ENCODE measurements at places on chromosomes 5 and 9.

DNA sequence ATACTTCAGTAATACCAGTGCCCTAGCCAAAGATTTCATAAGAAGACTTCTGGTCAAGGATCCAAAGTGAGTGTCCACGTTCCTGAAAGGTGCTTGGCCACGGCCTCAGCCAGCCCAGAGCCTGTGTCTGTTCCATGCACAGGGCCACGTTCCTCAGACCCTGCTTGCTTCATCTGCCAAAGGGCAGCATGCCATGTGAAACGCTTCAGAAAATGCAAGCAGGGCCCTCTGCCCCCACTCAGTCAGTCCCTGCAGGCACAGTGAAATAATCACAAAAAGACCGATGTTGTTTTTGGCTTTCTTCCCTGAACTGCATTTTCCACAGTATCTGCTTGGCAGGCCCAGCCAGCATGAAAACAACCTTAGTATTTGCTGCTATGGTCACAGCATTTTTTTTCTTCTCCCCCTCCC lies 85.5 kb upstream of the CTSL start:
- DNase-seq: no peak

GRCh38 chr5:90162324-90162723 lies 247.2 kb downstream of the CETN3 start:
- no peak for DNase-seq

- DNase-seq: no peak
Measured at GRCh38 chr5:9716838-9717281, 86.7 kb upstream of the TAS2R1 start.

DNA sequence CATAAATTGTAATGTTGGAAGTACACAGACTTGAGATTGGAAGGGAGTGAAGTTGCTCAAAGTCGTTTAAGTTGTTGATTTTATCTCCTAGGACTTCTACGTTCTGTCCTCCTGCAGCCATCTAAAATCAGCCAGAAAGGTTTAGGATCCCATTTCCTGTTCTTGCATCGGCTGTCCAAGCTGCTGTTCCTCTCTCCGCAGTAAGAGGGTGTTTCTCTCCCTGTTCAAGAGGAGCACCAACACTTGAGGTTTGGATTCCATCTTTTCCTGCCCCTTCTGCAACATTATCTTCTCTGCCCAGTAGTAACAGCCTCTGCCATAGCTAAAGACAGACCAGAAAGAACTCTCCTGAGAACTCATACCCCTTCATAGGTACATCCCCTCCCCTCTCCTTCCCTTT lies 373.4 kb downstream of the GADD45G start:
- no peak for DNase-seq

- no peak for DNase-seq
Measured at GRCh38 chr9:75939536-75940111, 49.2 kb downstream of the PCSK5 start.

GRCh38 chr5:1299961-1300360 lies 5.1 kb upstream of the TERT start:
- no peak for DNase-seq

DNA sequence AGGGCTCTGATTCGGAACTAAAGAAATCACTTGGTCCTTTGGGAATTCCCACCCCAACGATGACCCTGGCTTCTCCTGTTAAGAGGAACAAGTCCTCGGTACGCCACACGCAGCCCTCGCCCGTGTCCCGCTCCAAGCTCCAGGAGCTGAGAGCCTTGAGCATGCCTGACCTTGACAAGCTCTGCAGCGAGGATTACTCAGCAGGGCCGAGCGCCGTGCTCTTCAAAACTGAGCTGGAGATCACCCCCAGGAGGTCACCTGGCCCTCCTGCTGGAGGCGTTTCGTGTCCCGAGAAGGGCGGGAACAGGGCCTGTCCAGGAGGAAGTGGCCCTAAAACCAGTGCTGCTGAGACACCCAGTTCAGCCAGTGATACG lies 83.4 kb downstream of the GOLPH3 start:
- no peak for DNase-seq
